Adipocyte (in vitro differentiated cells): ENCODE measurements at places on chromosomes 16 and 17.

DNA sequence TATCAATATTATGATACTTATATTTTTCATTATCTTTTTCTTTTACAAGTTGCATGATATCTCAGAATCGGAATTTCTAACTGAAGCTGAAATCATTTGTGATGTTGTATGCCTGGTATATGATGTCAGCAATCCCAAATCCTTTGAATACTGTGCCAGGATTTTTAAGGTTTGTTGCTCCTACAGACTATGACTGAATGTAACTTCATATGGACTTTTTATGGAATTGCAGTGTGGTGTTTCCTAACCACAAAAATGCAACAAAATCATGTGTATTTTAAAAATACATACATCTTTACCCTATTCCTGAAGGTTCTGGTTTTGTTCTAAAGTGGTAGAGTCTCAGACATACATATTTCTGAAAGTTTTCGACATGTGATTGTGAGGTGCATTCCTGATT lies 58.8 kb upstream of the RHBDL3 start:
- peak; percentile 53 for DNase-seq

DNA sequence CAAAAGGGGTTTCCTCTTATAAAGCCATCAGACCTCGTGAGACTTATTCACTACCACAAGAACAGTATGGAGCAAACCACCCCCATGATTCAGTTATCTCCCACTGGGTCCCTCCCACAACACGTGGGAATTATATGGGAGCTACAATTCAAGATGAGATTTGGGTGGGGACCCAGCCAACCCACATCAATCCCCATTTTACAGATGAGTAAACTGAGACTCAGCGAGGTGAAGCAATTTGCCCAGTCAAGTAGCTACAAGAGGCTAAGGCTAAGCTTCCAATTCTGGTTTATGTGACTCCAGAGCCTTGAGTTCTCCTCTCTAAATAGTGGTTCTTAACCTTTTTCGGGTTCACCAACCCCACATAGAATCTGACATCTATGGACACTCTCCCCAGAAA lies 8.8 kb downstream of the CD300A start:
- DNase-seq, result no peak

DNA sequence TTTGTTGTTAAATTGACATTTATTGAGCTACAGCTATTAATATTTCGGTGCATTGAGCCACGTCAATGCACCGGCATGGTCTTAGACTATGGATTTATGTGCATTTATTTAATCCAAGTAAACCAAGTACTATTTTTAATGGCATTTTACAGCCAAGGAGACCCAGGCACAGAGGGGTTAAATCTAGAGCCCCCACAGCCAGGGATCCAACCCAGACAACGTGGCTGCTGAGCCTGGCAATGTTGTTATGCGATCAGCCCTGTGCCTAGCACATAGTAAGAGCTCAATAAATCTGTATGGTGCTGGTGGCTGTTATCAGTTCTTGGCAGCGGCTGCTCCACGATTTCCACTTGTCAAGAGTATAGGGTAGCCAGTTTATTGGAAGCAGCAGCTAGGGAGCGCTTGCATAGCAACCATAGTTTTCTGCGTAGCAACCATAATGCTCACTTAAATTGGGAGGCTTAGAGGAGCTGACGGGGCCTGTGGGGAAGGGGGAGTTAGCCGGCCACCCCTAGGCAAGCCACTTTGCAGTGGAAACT lies 541 bp upstream of the RBBP6 start:
- DNase-seq, result peak; percentile 87

GRCh38 chr17:8754890-8755289 lies 3.5 kb downstream of the SPDYE4 start:
- DNase-seq, result no peak

DNA sequence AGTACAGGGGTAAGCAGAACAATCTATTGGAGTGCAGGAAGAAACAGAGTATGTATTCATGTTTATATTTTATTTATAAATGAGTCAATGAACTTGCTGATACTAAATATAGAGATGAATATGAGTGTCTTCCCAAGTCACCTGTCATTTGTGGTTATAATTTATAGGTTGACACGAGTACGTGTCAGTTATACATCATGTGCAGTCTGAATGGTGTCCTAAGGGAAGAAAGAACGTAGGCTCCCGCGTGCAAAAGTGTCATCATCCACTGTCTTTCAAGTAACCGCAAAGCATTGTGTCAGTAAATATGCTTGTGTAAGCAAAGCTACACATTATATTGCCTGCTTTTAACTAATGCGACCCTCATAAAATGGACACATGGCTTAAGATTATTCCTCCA lies 786.1 kb downstream of the KCNJ2 start:
- DNase-seq, result no peak

GRCh38 chr16:28513484-28514181 lies 7.0 kb upstream of the IL27 start:
- DNase-seq, result no peak

- no peak for DNase-seq
Measured at GRCh38 chr17:62797959-62798358, 10.2 kb downstream of the MARCHF10 start.

DNA sequence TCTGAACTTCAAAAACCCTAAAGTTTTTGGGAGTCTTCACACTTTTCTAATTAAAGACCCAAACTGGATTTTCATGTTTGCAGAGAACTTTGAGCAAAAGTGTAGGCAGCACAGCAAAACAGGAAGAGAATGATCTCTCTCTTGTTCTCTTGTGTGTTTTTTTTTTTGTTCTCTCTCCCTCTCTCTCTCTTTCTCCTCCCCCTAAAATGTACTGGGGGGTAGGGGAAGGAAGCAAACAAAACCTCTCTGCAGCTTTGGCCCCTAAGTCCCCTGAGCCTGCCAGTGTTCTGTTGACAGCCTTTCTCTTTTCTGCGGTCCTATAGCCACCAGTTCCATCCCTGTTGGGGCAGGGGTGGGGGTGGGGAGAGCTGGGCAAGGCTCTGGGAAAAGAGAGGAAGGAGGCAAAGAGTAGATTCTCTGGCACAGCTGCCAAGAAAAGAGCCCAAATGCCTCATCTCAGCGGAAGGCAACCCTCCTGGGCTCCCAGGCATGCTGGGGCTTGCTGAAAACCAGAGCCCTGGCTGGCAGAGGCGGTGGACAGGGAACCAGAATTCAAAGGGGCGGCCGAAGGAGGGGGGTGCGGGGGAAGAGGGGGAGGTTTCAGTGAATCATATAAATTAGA lies 295.3 kb downstream of the SOX9 start:
- no peak for DNase-seq

GRCh38 chr17:35932586-35932985 lies 2.0 kb upstream of the RDM1 start:
- DNase-seq, result no peak

DNA sequence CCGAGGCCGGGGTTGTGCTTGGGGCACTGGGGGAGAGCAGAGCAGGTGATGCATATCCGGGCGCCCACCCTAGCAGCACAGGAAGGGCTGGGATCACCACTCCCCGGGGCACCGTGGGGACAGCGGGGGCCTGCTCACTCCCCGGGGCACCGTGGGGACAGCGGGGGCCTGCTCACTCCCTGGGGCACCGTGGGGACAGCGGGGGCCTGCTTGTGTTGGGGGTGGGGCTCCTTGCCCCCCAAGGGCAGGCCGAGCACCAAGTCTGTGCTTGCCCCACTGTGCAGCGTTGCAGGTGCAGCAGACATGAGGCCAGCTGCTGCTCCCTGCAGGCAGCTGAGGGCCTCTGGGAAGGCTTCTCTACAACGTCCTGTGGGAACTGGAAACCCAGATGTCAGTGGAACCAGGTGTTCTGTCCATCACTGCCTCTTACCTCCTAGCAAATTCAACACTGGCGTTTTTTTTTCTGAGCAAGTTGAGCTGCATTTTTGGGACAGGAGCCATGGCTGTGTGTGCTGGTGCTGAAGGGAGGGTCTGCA lies 25.0 kb upstream of the ZNF750 start:
- DNase-seq, result no peak

DNA sequence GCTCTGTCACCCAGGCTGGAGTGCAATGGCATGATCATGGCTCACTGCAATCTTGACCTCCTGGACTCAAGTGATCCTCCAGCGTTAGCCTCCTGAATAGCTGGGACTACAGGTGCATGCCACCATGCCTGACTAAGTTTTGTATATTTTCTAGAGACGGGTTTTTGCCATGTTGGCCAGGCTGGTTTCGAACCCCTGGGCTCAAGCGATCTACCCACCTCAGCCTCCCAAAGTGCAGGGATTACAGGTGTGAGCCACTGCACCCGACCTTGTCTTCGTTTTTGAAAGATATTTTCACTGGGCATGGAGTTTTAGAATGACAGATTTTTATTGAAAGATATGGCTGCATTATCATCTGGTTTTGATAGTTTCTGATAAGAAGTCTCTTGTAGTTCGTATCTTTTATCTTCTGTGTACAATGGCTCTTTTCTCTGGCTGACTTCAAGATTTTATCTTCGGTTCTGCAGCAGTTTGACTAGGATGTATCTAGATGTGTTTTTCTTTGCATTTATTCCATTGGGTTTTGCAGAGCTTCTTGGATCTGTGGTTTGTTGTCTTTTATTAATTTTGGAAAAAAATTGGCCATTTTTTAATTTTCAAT lies 14.6 kb downstream of the ADGRG5 start:
- no peak for DNase-seq

DNA sequence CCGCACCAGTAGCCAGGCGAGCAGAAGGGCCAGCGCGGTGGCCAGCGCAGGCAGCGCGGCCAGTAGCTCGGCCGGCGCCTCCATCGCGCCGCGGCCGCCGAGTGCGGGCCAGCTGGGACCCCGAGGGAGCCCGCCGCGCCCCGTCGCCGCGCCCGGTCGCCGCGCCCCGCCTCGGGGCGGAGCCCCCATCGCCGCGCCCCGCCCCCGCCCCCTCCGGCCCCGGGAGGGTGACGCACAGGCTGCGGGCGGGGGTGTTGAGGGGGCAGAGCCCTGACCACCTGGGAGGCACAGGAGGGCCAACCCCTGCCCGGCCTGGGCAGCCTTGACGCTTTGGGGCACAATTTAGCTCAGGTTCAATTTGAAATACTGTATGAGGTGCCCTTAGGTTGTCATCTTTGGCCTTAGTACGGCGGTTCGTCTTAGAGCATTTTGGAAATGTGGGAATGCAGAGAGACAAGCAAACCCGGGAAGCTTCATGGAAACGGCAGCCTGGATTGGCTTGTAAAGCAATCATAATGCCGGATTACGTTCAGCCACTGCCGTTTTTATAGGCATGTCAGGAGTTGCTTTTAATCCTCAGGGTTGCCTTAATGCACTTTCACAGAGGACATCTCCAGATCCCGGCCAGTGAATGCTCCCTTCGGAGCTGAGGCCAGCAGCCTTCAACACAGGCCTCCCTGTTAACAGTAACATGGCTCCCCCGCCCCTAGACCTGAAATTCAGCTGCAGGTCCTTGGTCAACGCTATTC lies at the start of gene MXRA7:
Gene MXRA7 (minus strand): TSS at position 103 of the 749 bp plus-strand sequence. CDS start 19 bp downstream, at position 84.
- DNase-seq, result peak; percentile 92
